ENCODE measurements at places on chromosomes 3 and 15.

- no peak for DNase-seq
Measured at GRCh38 chr15:32041294-32041693, 11.0 kb downstream of the CHRNA7 start.

DNA sequence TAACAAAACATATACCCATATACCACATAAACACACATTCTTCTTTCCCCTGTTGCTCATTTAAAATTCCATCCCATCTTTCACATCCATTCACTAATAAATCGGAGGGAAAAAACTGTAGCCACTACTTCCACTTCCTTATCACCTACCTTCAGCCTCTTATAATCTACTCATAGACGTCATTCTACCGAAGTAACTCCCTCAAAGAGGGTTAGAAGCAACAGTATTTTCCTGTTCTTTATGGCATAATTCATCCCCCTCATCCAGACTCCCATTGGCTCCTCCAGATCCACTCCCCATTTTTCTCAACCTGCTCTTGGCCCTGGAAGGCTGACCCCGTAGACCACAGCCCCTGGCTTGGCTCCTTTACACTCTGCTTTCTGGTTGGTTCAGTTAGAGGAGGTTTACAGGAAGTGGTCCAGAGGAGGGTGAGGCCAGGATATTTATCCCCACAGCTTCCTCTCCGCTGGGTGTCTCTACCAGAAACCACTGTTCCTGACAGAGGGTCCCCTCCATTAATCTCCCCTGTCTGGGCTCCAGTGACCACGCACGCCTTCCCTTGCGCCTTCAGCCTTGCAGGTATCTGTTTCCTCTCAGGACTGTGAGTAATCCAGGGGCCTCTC lies 46.3 kb downstream of the FMN1 start:
- no peak for DNase-seq

DNA sequence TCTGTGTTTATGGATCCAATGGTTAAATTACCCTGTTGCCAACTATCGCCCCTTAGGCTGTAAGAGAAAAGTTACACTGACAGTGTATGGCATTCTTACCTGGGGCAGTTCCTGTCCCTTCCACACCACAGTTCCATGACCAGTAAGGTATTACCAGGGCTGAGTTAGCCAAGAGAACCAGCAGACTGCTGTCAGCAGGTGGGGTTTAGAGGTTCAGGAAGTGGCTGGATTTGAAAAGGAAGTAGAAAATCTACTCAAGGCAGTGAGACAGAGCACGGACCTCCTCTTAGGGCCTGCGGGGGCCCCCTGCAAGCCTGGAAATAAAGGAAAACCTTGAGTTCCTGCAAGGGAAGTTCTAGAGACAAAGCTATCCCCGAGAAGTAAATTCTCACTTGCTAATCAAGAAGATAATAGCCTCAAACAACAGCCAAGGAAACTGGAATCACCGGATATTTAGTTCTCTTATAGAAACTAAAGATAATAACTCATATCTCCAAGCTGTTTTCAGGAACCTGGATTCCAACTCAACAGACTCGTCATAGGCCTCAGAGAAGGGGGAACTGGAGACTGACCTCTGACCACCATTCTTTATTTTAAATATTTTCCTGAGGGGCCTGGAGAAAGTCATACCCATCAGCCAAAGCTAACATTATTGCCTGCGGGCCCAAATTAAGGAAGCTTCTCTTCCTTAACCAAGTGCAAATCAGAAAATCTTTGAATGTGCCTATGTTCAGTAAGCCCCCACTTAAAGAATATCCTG lies 161.7 kb downstream of the ANXA2 start:
- DNase-seq, result no peak

DNA sequence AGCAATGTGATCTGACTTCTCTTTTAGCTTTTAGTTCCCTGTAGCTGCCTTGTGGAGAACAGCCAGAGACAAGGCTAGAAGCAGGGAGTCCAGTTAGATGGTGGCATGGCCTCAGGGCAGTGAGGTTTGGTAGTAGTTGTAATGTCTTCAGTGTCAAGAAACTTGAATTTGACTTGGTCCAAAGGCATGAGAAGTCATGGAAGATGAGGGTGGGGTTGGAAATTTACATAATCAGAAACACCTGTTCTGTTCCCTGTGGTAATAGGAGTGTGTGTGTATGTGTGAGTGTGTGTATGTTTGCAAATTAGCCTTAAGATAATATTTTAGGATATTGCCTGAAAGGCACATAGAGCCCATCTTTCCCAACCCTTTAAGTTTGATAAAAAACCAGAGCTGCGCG lies 55.2 kb upstream of the GCNT3 start:
- DNase-seq, result no peak

GRCh38 chr15:98881526-98882520 lies 125.8 kb downstream of the PGPEP1L start:
- DNase-seq, result no peak

DNA sequence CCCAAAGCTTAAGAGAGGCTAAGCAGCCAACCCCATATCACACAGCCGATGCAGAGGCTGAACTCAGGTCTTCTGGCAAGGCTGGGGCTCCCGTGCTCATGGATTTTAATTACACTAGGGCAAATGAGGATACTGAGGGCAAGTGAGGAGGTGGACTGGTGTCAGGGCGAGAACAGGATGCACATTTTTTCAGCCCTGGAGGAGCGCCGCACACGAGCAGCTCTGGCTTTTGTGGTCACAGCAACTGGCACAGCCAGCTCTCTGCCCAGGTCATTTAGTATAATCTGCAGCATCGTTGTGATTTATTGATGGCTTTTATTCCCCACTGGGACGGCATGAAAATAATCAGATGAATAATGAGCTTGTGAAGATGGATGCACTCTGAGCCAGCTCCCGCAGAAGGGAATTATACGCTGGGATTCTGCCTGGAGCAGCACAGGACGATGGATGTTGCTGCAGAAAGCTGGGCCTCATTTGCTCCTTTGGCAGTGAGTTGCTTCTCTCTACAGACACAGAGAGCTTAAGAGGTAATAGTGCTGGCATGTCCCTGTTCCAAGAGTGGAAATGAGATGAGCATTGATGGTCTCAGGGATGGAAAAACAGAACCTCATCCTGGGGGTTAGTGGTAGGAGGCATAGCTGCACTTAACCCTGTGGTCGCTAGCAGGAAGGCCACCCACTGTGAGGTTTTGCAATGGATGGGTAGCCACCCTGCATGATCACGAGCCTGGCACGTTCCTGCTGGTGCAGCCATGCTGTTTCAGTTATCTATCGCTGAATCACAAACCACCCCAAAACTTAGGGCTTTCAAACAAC lies 135.4 kb downstream of the UACA start:
- DNase-seq, result no peak

- DNase-seq, result no peak
Measured at GRCh38 chr15:34722439-34722836, 32.4 kb downstream of the GJD2 start.

- no peak for DNase-seq
Measured at GRCh38 chr3:41508063-41508696, 308.9 kb downstream of the CTNNB1 start.

GRCh38 chr15:78351539-78351938 lies 11.4 kb downstream of the CRABP1 start:
- no peak for DNase-seq

DNA sequence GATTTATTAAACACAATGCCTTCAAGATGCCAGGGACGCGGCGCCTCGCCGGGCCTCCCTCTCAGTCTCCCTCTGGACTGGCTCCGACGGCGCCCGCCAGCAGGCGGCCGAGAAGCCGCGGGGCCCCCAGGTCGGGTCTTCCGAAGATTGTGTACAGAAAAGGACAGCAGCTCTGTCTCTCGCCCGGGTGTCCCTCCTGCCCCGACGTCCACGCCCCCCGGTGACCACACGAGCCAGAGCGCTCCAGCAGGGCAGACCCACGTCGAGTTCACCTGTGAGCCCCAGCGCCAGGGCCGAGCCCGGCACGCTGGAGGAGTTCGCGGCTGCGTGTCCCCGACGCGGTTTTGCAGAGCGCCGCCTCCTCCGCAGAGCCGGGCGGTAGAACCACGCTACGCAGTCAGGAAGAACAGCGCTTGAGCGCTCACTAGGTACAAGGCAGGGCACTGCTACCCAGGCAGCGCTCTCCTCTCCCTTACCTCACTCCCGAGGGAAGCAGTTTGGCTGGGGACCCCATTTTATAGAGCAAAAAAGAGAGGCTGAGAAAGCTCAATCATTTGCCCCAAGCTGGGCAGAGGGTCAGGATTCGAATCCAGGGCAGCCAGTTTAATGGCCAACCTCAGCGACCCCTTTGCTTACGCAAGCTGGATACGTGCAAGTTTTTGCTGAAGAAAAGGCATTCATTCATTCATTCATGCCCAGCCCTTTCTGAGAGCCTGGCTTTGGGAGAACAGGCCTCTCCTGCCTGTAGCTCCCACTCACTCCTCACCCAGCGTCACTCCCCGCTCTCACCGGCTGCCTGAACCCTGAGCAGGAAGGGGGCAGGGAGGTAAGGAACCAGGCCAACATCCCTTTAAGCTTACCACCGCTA lies 3.0 kb upstream of the TLE3 start:
- DNase-seq, result no peak

DNA sequence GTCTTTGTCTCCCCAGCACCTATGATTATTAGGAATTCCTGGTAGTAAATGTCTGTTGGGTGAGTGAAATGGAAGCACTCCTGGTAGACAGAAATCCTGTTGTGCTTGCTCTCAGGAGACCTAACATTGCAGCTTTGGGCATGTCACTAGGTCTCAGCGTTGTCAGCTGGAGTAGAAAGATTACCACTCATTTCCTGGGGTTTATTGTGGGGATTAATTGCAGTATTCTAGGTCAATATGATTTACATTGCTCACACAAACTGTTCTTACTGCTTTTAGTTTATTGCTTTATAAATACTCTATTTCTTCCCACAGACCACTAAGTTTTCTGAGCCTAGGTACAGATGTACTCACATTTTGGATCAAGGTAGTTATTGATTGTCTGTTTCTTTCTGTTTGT lies 5.1 kb downstream of the TSEN2 start:
- no peak for DNase-seq

DNA sequence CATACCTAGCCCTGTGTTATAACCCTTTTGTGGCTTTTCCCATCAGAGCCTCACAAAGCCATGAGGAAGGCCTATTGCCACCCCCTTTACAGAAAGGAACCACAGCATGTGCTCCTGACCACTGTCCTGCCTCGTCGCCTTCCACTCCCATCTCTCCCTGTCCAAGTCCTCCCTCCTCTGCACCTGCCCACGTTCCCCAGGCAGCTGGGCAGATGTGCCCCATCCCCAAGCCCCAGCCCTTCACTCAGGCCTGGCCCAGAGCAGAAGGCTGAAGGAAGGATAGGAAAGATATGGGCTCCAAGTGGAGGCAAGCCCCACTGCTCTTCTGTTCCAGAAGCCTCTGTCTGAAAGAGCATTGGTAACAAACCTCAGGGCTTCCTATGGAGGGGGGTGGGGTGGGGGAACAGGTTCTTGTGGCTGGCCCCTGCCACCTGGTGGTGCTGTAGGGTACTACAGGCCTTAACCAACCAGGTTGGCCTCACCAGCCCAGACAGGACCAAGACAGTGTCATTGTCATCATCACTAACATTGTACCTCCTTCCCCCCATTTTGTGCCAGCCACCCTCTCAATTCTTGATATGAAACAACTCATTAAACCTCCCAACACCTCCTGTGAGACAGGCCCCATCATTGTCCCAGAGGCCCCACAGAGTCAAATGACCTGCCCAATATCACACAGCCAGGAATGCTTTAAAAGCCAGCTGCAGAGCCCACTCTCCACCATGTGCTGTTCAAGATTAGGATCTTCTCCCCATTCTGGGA lies 10.0 kb downstream of the POC1A start:
- peak; percentile 84 for DNase-seq

DNA sequence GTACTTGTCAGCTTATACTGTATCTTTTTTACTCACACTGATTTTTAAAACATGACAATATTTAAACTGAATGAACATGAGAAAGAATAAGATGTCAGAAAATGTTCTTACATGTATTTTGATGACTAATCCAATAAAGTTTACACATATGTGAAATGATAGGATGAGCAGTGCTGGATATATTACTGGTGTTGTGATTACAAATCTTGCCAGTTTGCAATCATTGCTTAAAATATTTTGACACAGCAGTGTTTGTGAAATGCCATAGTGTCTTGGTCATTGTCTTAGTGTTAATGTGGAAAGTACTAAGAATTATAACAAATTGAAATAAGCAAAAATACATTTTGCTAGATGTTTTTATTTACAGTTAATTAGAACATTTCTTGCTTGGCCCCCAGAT lies 118.7 kb upstream of the MLF1 start:
- DNase-seq, result no peak

GRCh38 chr3:15276028-15276724 lies 56.2 kb downstream of the SH3BP5 start:
- no peak for DNase-seq

GRCh38 chr15:85725019-85725418 lies 69.7 kb downstream of the KLHL25 start:
- no peak for DNase-seq

GRCh38 chr3:111051354-111051753 lies 20.3 kb upstream of the NECTIN3 start:
- DNase-seq, result no peak

DNA sequence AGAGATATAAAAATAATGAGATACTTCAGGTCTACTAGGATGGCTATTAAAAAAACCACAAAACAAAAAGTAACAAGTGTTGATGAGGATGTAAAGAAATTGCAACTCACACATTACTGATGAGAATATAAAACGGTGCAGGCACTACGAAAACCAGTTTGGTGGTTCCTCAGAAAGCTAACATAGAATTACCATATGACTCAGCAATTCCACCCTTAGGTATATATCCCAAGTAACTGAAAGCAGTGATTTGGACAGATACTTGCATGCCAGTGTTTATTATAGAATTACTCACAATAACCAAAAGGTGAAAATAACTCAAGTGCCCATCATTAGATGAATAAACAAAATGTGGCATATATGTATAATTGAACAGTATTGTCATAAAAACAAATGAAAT lies 87.5 kb upstream of the MELTF start:
- no peak for DNase-seq

GRCh38 chr3:41188306-41188705 lies 11.0 kb upstream of the CTNNB1 start:
- DNase-seq, result no peak

GRCh38 chr15:59687836-59688235 lies 1.3 kb downstream of the BNIP2 start:
- no peak for DNase-seq

GRCh38 chr3:106688464-106688863 lies 688.8 kb upstream of the CCDC54 start:
- DNase-seq, result no peak

DNA sequence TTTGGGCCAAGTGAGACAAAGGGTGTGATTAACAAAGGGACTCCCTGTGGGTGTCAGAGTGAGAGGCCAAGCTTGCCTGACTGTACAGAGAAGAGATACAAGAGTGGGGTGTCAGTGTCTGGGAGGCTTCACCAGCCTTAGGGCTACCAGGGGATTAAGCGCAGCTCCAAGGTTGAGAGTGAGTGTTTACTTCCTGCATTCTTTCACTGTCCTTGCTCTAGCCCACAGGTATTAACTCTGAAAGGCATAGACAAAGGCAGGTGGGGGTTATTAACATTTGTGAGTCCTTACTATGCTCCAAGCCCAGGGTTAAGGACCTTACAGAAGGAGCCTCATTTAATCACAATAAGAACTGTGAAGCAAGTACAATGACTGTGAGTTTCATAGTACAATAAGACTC lies 107.6 kb downstream of the IL20RB start:
- DNase-seq, result no peak

- no peak for DNase-seq
Measured at GRCh38 chr3:124773351-124774326, 43.4 kb downstream of the UMPS start.

All from stimulated activated CD8-positive, alpha-beta memory T cell treated with anti-CD3 and anti-CD28 coated beads, Interleukin-7, amount 100 ng/mL, for 1 hour (primary cell).